Hepatocyte (in vitro differentiated cells): ENCODE measurements at places on chromosomes 12 and 14. TPM values are rescaled to one million over a fixed set of nuclear protein-coding genes. Genes with fewer than 3 reads are reported as not detected.

GRCh38 chr12:51247523-51248206 lies 9.0 kb downstream of the DAZAP2 start:
- no peak for DNase-seq
- H3K4me3 ChIP-seq: no peak overlapping the region
- peaks cover 9% of the 10 kb centered on the region for H3K4me1 ChIP-seq
- no peaks in the 10 kb centered on the region for H3K27me3 ChIP-seq

- H3K36me3 ChIP-seq: no peaks in the 10 kb centered on the region
- peaks cover 49% of the 10 kb centered on the region for H3K27me3 ChIP-seq
- peaks cover 4% of the 10 kb centered on the region for H3K4me1 ChIP-seq
- peak overlapping the region; percentile 97 for H3K4me3 ChIP-seq
- no peak overlapping the region for H3K27ac ChIP-seq
- no peak for DNase-seq
Measured at GRCh38 chr12:33438025-33438772, 1.4 kb downstream of the SYT10 start.

DNA sequence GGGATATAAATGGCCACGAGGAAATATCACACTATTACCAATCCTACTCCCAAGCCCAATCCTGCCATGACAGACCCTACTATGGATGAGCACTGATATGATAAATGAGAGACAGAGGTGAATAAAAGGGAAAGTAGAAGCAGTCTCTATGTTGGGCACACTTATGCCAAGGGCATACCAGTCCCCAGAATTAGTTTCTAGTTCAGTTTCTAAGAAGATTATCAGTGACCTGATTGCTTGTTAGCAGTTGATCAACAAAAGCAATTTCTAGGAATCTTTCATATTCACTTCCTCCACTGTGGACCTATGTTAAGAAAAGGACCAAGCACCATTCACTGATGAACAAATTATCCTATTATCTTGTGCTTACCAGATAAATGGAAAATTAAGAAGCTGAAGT lies 20.0 kb downstream of the SCAF11 start:
- no peak for DNase-seq
- H3K27me3 ChIP-seq: no peaks in the 10 kb centered on the region
- no peak overlapping the region for H3K4me3 ChIP-seq
- peaks cover 4% of the 10 kb centered on the region for H3K4me1 ChIP-seq
- H3K27ac ChIP-seq: no peak overlapping the region
- H3K36me3 ChIP-seq: no peaks in the 10 kb centered on the region

DNA sequence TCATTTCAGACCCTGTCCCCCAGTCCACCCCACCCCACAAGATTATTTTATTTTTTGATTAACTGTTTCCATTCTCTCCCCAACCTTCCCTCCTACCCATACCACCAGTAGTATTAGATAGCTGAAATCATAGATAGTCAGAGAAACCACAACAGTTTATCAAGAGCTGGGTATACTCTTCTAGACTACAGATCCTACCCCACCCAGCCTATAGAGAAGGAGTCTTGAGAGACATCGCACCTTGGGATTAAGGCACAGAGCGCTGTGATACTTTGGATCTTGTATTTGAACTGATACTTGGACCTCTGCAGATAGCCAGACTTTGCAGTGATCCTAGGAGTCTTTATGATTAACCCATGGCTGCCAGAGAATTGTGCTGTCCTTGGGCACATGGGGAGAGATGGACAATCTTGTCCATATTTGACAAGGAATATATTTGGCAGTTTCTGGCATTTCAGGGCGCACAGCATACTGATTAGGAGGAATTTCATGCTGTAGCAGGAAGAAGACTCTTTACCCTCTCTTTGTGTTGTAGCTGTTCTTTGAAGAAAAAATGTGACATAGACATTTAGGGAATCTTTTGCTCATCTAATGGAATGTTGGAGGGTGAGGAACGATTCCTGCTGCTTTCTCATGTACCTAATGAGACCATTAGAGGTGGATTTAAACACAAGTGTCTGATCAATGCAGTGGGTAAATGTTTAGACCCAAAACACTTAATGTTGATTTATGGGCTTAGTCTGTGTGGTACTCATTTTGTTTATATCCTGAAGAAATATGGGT lies 982 bp downstream of the RBMS2 start:
- H3K36me3 ChIP-seq: no peaks in the 10 kb centered on the region
- no peaks in the 10 kb centered on the region for H3K27me3 ChIP-seq
- DNase-seq: peak; percentile 27
- H3K4me1 ChIP-seq: peaks cover 31% of the 10 kb centered on the region
- peak overlapping the region; percentile 96 for H3K27ac ChIP-seq

PIK3C2G gene
- polyA plus RNA-seq: 3.5 and 5.2 TPM in 2 replicates

- no peak overlapping the region for H3K4me3 ChIP-seq
- no peaks in the 10 kb centered on the region for H3K27me3 ChIP-seq
- peaks cover 7% of the 10 kb centered on the region for H3K4me1 ChIP-seq
- no peaks in the 10 kb centered on the region for H3K36me3 ChIP-seq
Measured at GRCh38 chr14:81710232-81710845, 176.7 kb upstream of the SEL1L start.

LHX5 gene
- polyA plus RNA-seq: 0.06 TPM in 1 of 2 replicates, not detected in the other

TMEM229B gene
- polyA plus RNA-seq: 19.8 and 25.6 TPM in 2 replicates

PTPRQ gene
- 0.13 TPM in 1 of 2 replicates, not detected in the other for polyA plus RNA-seq

GRCh38 chr12:6281081-6281809 lies 29.2 kb upstream of the PLEKHG6 start:
- peaks cover 20% of the 10 kb centered on the region for H3K4me1 ChIP-seq
- H3K27ac ChIP-seq: no peak overlapping the region
- H3K27me3 ChIP-seq: no peaks in the 10 kb centered on the region

- no peak overlapping the region for H3K4me3 ChIP-seq
- peaks cover 26% of the 10 kb centered on the region for H3K27me3 ChIP-seq
- H3K36me3 ChIP-seq: no peaks in the 10 kb centered on the region
- H3K27ac ChIP-seq: no peak overlapping the region
Measured at GRCh38 chr12:130331146-130331545, 6.5 kb upstream of the PIWIL1 start.

CLEC1B gene
- polyA plus RNA-seq: 0.55 and 2.4 TPM in 2 replicates

FLVCR2 gene
- 7.7 and 9.5 TPM in 2 replicates for polyA plus RNA-seq

DNA sequence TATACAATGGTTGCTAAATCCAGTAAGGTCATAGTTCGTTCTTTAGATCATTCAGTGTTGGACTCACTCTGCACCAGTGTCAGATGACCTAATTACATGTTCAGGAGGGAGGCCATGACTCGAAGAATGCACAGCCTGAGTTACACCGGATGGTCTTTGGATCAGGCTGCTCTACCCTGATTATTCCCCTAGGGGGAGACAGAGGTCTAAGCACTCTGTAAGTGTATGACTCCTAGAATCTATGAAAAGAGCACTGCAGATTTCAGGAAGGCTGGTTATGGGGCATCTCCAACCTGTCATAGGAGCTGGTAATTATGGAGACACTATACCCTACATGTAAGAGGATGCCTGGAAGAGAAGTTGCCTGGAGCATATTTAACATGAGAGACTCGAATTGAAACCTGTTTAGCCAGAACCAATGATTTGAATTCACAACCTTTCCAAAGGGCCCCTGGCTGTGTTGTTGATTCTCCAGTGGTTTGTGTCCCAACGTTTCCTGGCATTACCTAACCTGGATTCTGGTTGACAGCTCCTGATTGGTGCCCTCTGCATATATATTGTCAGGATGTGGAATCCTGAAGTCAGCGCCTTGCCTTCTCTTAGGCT lies at the start of gene MUCL1:
MUCL1 (plus strand) TSS at position 584 of the 606 bp plus-strand sequence. CDS start 67 bp downstream, outside the sequence.
- peaks cover under 1% of the 10 kb centered on the region for H3K27me3 ChIP-seq
- no peak within 1 kb of the TSS for H3K27ac ChIP-seq
- H3K4me3 ChIP-seq: no peak within 1 kb of the TSS
- no peaks in the 10 kb centered on the region for H3K36me3 ChIP-seq
- H3K4me1 ChIP-seq: no peaks in the 10 kb centered on the region

GRCh38 chr14:93286212-93286890 lies 46.5 kb downstream of the BTBD7 start:
- peak overlapping the region; percentile 39 for H3K27ac ChIP-seq
- H3K27me3 ChIP-seq: no peaks in the 10 kb centered on the region
- no peak for DNase-seq

OR4E2 gene
- not detected in 2 replicates for polyA plus RNA-seq

GRCh38 chr12:3304436-3305165 lies 186.4 kb upstream of the PRMT8 start:
- DNase-seq: peak; percentile 73
- no peak overlapping the region for H3K27ac ChIP-seq
- no peaks in the 10 kb centered on the region for H3K36me3 ChIP-seq
- no peaks in the 10 kb centered on the region for H3K27me3 ChIP-seq
- peaks cover 12% of the 10 kb centered on the region for H3K4me1 ChIP-seq

DNA sequence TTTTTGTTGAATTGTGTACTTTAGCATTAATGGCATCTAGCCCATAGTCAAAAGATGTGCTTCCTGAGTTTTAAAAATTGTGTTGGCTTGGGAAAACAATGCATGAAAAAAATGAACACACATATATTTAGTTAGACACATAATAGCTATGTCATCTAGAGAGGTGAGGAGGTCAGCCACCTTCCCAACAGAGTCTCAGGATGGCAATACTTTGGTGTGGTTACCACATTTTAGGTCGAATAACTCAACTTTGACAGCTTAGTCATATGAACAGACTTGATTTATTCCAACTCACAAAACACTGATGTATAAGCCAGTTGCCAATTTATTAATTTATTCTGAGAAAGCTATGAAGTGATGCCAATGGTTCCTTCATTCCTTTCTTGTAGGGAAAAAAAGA lies 114.0 kb downstream of the ETNK1 start:
- no peak overlapping the region for H3K4me3 ChIP-seq
- H3K36me3 ChIP-seq: no peaks in the 10 kb centered on the region
- no peak overlapping the region for H3K27ac ChIP-seq
- no peaks in the 10 kb centered on the region for H3K4me1 ChIP-seq

GRCh38 chr12:67274186-67274585 lies 5.0 kb downstream of the CAND1 start:
- no peak for DNase-seq
- peak overlapping the region; percentile 3 for H3K27ac ChIP-seq
- H3K4me3 ChIP-seq: no peak overlapping the region

DNA sequence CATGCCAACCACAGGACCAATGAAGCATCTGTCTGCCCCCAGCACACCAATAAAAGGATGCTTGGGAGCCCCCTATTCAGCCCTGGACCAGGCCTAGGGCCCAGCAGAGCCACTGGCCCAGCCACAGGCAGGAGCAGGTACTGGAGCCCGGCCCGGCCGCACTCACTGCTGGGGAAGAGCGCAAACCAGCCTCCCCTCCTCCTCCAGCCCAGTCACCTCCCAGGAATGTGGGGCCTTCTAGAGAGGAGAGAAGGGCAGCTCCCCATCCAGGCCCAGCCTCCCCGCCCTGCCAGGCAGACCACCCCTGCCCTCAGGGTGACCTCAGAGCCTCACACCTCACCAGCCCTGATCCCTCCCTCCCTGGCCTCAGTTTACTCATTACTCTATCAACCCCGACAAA lies 56.2 kb downstream of the CCNK start:
- peak; percentile 89 for DNase-seq
- no peak overlapping the region for H3K4me3 ChIP-seq
- H3K27ac ChIP-seq: peak overlapping the region; percentile 74
- H3K36me3 ChIP-seq: no peaks in the 10 kb centered on the region
- no peaks in the 10 kb centered on the region for H3K27me3 ChIP-seq

- DNase-seq: no peak
- no peaks in the 10 kb centered on the region for H3K36me3 ChIP-seq
- no peak overlapping the region for H3K4me3 ChIP-seq
- H3K27me3 ChIP-seq: peaks cover 33% of the 10 kb centered on the region
- no peak overlapping the region for H3K27ac ChIP-seq
- peaks cover 5% of the 10 kb centered on the region for H3K4me1 ChIP-seq
Measured at GRCh38 chr14:50822501-50823042, 8.4 kb downstream of the NIN start.

GRCh38 chr14:69953266-69953915 lies 74.2 kb downstream of the SMOC1 start:
- H3K4me3 ChIP-seq: no peak overlapping the region
- DNase-seq: no peak
- no peak overlapping the region for H3K27ac ChIP-seq
- no peaks in the 10 kb centered on the region for H3K4me1 ChIP-seq
- H3K27me3 ChIP-seq: no peaks in the 10 kb centered on the region
- H3K36me3 ChIP-seq: no peaks in the 10 kb centered on the region

DNA sequence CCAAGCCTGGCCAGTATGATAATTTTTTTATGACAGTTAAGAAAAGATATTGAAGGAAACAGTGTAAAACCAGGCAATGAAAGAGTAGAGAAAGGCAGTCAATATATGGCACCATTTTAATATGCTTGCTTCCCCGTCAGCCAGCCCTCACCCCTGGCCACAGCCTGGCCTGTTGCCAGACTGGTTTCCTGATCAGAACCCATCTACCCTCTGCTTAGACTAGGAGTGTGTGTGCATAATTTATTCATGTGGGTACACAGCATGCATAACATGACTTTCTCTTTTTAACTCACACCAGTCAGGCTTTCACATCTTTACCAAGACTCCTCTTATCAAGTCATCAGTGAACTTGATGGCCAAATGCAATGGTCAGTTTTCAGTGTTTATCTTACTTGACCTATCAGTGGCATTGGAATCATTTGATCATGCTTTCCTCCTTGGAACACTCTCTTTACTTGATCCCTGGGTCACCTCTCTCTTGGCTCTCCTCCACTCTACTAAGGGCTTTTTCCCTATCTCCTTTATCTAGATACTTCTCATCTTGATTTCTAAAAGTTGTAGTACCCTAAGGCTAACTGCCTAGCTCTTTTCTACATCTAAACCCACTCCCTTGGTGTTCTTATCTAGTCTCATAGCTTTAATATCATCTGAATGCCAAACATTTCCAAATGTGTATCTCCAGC lies 10.0 kb upstream of the GPR19 start:
- H3K4me1 ChIP-seq: peaks cover 3% of the 10 kb centered on the region
- no peaks in the 10 kb centered on the region for H3K27me3 ChIP-seq
- H3K27ac ChIP-seq: no peak overlapping the region
- no peak for DNase-seq

HOTAIR gene
- polyA plus RNA-seq: 0.82 TPM in 1 of 2 replicates, not detected in the other

DNA sequence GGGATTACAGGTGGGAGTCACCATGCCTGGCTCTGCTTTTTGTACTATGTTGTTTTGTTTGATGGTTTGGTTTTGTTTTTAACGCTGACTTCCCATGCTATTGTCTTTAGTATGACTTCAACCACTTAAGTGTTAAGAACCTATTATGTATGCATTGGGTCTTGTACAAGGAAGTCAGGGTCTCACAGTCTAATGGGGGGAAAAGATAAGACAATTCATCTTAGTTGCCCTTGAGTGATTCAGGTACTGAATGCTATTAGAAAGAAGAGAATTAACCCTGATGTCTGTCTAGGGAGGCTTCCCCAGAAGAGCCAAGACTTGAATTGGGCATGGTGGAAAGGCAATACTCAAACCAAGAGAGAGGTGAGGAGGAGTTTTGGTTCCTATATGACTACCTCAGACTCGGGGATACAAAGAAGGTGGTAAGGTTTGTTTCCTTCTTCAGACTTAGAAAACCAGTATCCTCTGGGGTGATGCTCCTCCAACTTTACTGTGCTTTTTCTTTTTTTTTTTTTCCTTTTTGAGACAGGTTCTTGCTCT lies 64.6 kb downstream of the SUSD6 start:
- H3K36me3 ChIP-seq: no peaks in the 10 kb centered on the region
- no peak overlapping the region for H3K27ac ChIP-seq
- no peaks in the 10 kb centered on the region for H3K4me1 ChIP-seq
- no peak for DNase-seq
- no peaks in the 10 kb centered on the region for H3K27me3 ChIP-seq

GRCh38 chr12:113664224-113664681 lies 192.6 kb upstream of the LHX5 start:
- DNase-seq: no peak
- peaks cover 9% of the 10 kb centered on the region for H3K27me3 ChIP-seq
- no peaks in the 10 kb centered on the region for H3K4me1 ChIP-seq
- no peak overlapping the region for H3K4me3 ChIP-seq
- H3K36me3 ChIP-seq: no peaks in the 10 kb centered on the region
- H3K27ac ChIP-seq: no peak overlapping the region
